ENCODE measurements at places on chromosomes 4 and X. TPM values are rescaled to one million over a fixed set of nuclear protein-coding genes. Genes with fewer than 3 reads are reported as not detected.

DNA sequence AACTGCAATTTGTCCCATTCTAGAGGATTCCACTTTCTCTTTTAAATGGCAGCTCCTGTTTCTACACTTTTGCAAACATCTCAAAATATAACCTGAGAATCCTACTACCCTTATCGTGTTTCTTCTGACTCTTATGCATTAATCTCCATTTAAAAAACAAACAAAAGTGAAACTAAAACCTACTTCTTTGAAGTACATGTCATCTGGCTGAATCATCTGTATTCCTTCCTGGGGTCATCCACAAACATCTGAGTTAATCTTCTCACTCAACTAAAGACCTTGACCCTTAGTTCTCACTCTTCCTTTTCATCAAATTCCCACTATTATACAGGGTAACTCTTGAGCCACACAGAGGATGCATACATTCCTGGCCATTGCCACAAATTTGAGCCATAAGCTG is 584.8 kb downstream of the PPARGC1A start:
- no peak overlapping the region for H3K4me3 ChIP-seq
- H3K4me1 ChIP-seq: no peaks in the 10 kb centered on the region
- H3K36me3 ChIP-seq: no peaks in the 10 kb centered on the region

The CFAP47 gene
- total RNA-seq: 0.60 TPM

DNA sequence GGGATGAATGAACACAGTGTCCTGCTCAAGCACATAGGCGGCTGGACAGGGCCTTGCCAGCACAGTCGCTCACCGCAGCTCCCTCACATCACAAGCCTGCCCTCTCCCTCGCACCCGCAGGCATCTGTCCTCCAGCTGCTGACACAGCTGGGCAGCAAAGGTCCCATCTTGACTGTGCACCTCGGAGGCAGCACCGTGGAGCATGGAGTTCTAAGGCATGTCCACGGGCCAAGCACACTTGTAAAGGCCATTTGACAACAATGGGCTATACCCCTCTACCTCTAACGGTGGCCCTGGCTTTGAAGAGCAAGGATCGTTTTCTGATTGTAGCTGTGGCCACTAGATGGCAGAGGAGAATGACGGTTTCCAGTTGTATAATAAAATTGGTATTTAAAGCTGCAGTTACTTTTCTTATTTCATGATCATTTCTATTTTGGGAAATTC is 53.8 kb downstream of the APLN start:
- H3K4me1 ChIP-seq: peaks cover 3% of the 10 kb centered on the region
- H3K4me3 ChIP-seq: no peak overlapping the region
- no peaks in the 10 kb centered on the region for H3K36me3 ChIP-seq
- H3K27ac ChIP-seq: no peak overlapping the region

GRCh38 chr4:120491481-120491880 is 424.8 kb upstream of the MAD2L1 start:
- H3K27me3 ChIP-seq: no peaks in the 10 kb centered on the region
- no peak overlapping the region for H3K4me3 ChIP-seq
- DNase-seq: no peak

- H3K4me3 ChIP-seq: no peak overlapping the region
- DNase-seq: no peak
- H3K27me3 ChIP-seq: no peaks in the 10 kb centered on the region
- H3K27ac ChIP-seq: no peak overlapping the region
- no peaks in the 10 kb centered on the region for H3K36me3 ChIP-seq
These were observed 17.0 kb downstream of the LAMP2 start for GRCh38 chrX:120452131-120452530.

The DCAF8L2 gene
- 2.9 TPM for total RNA-seq

The LONRF3 gene
- total RNA-seq: 5.2 TPM

All from ovary (tissue), 10 donors.